ENCODE measurements at places on chromosomes 16 and 17.

DNA sequence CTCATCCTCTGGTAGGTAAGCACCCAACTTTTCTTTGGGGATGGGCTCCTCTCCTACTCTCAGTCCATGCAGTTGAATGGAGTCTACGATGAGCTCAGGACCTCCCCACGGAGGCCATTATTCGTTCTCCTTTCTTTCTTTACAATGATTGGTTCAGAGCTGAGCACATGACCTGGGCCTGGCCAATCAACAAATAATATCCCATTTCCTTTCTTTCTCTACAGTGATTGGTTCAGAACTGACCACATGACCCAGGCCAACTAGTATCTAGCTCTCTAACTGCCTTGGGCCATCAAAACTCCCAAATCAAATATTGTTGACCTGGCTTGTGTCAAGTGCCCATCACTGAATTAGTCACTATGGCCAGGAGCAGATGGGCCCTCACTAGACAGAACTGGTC lies 129.2 kb downstream of the USP31 start:
- DNase-seq = no peak

DNA sequence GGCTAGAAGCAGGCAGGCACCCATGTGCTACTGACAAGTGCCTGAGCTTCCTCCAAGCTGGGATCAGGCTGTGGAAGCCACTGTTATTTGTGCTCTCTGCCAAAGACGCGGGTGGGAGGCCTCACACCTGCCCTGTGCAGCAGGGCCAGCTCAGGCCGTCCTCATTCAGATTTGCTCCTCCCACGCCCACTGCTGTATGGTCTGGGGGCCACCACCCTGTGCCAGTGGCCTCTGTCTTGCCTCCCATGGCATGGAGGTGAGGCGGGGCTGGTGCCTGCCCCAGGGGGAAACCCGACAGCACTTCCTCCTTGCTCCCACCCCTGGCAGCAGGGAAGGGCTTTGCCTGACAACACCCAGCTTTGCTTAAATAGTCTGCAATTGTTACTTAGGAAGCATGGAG lies 356.5 kb upstream of the CDH8 start:
- no peak for DNase-seq

- no peak for DNase-seq
Measured at GRCh38 chr17:32596628-32597027, 109.8 kb downstream of the CDK5R1 start.

DNA sequence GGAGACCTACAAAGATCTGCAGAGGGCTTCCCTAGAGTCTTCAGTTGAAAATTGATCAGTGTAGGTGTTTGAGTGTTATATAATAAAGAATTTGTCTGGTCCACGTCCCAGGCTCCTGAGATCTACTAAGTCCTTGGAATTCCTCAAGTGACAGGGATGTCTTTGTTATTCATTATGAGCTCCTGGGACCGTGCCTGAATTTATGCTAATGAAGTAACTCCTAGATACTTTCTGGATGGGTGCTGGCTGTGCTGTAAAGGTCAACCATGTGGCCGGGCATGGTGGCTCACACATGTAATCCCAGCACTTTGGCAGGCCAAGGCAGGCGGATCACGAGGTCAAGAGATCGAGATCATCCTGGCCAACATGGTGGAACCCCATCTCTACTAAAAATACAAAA lies 43.7 kb downstream of the CDC27 start:
- DNase-seq = no peak

- no peak for DNase-seq
Measured at GRCh38 chr17:60534010-60534555, 8.0 kb upstream of the APPBP2 start.

DNA sequence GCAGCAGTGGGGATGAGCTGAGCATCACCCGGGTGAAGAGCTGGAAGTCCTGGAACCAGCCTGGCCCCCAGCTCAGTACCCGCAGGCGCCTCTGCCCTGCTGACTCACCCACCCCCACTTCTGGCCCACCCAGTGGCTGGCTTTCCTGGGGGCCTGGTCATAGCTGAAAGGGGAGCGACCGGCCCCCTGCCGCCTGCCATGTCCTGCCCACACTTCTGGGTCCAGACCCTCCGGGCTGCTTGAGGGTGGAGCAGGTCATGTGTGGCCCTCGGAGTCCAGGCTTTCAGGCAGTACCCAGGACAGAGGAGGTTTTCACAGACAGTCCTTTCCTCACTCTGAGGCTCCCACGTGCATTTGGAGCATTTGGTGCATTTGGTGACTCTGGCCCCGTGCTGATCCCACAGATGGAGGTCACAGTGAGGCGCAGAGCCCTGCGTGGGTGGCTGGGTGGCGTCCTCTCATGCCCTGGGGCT lies 7.1 kb upstream of the PIEZO1 start:
- DNase-seq = no peak

DNA sequence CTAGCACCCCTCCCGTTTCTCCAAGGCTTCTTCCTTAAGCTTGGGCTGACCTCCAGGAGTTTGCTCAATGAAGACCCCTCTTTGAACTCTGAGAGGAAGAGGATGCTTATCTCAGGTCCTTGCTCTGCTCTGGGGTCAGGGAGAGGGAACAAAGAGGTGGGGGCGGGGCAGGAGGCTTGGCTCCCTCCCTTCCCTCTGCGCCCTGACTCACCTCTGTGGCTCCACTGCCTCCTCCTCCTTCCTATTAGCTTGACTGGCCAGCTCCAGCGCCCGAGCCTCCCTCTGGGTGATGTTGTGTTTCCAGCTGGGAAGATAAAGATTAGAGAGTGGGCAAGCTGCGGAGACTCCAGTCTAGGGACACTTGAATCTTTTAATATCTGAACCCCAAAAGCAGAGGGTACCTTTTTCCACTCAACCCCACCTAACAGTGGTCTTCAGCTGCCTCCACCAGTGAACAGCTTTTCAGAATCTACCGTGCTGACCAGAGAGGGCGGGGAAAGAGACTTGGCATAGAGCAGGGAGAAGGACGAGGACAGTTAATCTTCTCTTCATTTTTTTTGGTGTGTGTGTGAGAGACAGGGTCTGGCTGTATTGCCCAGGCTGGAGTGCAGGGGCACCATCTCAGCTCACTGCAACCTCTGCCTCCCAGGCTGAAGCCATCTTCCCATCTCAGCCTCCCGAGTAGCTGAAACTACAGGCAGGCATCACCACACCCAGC lies 6.7 kb downstream of the GIP start:
- no peak for DNase-seq

- peak; percentile 21 for DNase-seq
Measured at GRCh38 chr17:81865733-81866439, 5.3 kb downstream of the ARHGDIA start.

DNA sequence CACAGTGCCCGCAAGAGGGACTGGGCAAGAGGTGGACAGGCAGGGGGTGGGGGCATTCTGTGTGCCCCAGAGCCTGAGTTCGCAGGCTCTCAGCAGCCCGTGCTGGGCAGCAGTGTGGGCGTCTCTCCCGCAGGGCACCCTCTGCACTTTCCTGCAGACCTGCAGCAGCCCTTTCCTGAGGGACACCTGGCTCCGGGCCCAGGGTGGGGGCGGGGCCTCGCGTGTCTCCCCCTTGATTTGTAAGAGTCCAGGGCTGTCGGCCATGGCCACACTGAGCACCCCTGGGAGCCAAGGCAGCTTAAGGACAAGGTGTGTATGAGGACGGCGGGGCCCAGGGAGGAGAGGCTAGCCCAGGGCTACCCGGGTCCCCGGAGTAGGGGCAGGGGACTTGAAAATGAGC lies 33.4 kb upstream of the SLC38A10 start:
- no peak for DNase-seq

DNA sequence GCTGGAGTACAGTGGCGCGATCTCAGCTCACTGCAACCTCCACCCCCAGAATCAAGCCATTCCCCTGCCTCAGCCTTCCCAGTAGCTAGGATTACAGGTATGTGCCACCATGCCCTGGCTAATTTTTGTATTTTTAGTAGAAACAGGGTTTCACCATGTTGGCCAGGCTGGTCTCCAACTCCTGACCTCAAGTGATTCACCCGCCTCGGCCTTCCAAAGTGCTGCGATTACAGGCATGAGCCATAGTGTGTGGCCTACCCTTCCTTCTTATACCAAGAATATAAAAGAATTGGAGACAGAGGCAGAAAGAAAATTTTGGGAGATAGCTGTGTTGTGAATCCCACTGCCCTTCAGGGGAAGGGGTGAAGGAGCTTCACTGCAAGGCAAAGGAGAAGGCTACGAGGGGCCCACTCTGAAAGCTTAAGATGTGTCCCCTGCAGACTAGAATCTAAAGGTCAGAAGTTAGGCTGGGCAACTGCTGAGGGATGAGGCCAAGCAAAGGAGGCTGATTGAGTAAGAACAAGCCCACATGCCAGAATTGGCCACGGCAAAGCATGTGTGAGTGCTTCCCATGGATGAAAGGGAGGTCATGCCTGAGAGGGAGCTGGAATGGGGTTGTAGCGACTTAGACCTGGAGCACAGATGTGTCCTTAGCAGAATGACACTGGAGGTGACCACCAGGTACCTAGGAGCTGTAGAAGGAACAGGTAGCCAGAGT lies 8.4 kb upstream of the CRYBA1 start:
- no peak for DNase-seq

DNA sequence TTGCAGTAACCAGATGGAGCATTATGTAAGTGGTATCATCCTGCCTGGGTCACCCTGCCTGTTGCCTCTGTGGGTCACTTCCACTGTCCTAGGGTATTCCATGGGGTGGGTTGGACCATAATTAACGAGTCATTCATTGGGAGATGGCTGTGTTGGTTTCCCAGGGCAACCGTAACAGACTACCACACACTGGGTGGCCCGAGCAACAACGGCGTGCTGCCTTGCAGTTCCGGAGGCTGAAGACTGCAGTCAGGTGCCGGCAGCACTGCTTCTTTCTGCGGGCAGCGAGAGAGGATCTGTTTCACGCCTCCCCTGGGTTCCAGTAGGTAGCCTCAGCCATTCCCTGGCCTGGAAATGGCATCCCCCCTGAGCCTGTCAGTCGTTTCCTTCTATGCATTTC lies 28.9 kb upstream of the CMIP start:
- no peak for DNase-seq

GRCh38 chr17:81011951-81012350 lies 20.3 kb downstream of the CHMP6 start:
- DNase-seq = no peak

DNA sequence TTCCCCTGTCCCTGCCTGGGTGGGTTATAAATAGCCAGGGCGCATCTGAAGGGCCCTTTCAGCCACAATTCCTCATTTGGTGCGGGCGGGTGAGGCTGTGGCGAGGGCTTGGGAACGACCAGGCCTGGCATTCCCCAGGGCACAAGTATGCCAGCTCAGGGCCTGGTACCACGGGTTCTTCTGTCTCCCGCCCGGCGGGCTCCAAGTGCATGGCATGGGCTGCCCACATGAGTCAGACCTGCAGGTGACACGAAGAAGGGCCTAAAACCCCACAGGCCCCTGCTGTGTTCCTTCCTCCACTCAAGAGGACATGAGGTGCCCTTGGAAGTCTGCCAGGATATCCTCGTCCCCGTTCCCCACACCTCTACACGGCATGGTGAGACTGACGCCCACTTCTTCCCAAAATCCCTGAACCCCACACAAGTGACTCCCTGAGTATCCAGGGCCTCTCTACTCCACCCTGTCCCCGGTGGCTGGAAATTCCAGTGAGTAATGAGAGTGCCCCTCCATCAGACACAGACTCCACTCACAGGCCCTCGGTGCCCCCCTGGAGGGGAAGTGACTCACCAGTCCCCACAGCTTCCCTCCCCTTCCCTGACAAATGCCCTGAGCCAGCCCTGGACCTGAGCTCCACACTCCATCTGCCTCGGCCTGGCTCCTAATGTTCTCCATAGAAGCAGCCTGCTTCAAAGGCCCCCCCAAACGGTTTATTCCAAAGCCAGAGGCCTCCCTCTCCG lies 68.8 kb downstream of the ABR start:
- no peak for DNase-seq

DNA sequence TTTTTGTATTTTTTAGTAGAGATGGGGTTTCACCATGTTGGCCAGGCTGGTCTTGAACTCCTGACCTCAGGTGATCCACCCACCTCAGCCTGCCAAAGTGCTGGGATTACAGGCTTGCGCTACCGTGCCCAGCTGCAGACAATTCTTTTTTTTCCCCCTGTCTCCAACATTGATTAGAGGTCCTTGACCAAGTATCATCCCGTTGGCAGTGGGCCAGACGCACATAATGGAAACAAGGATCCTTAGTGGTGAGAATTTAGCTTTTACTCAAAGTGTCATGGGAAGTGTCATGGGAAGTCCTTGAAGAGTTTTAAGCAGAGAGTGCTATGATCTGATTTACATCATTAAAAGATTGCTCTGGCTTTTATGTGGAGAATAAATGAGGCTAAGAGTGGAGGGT lies 2.1 kb upstream of the FBXO47 start:
- DNase-seq = no peak

GRCh38 chr17:8900626-8901585 lies 33.4 kb upstream of the PIK3R6 start:
- DNase-seq = peak; percentile 30

- DNase-seq = no peak
Measured at GRCh38 chr17:2933606-2934005, 129.8 kb downstream of the OR1D5 start.

- DNase-seq = no peak
Measured at GRCh38 chr17:28891201-28891600, 6.3 kb downstream of the FLOT2 start.

GRCh38 chr17:63435681-63436522 lies 10.2 kb downstream of the CYB561 start:
- no peak for DNase-seq

DNA sequence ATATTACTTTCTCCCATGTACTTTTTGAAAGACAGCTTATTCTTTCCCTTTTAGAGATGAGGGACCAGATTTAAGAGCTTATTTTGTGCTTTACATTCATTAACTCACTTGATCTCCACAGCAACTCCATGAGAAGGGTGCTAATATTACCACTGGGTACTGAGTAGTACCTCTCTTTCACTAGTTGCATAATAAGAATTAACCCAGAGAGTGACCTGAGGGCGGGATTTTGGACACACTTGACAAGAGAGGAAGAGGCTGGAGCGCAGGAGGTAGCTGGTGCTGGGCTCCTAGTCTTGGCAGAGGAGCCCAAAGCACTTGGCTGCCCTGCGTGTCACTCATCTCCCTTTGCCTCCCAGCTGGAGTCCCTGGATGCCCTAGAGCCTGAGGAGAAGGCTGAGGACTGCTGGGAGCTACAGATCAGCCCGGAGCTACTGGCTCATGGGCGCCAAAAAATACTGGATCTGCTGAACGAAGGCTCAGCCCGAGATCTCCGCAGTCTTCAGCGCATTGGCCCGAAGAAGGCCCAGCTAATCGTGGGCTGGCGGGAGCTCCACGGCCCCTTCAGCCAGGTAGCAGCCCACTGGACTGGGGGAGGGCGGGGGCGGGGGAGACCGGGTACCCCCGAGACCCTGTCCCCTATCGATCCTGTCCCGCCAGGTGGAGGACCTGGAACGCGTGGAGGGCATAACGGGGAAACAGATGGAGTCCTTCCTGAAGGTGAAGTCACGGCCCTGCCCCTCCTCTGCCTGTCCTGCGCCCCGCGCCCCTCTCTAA lies 1.7 kb upstream of the MAZ start:
- DNase-seq = no peak

GRCh38 chr17:73799781-73800627 lies 155.8 kb upstream of the SDK2 start:
- no peak for DNase-seq

- DNase-seq = no peak
Measured at GRCh38 chr17:62628831-62629555, 1.5 kb downstream of the MRC2 start.

GRCh38 chr17:81967533-81968395 lies 6.8 kb upstream of the NOTUM start:
- DNase-seq = peak; percentile 90

All from CD4-positive, alpha-beta T cell treated with Interleukin-10 for 1 hour (primary cell).